ENCODE measurements at places on chromosomes 12 and 14.

DNA sequence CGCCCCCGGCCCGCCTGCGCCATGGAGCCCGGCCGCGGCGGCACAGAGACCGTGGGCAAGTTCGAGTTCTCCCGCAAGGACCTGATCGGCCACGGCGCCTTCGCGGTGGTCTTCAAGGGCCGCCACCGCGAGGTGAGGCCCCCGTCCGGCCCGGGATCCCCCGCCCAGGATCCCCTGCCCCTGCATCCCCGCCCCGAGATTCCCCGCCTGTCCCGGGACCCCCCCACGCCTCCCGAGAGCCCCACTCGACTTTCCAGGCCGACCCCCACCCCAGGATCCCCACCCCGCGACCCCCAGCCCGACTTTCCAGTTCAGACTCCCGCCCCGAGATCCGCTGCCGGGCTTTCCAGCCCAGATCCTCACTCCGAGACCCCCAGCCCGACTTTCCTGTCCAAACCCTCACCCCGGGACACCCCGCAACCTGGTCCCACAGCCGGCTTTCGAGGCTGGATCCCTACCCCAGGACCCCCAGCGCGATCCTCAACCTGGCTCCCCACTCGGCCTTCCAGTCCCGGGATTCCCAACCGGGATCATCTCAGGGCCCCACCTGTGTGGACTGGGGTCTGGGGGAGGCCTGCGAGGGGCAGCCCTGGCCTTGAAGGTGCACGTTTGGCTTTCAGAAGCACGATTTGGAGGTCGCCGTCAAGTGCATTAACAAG is 688 bp downstream of the ULK1 start:
- no peak for DNase-seq

- DNase-seq: no peak
Measured at GRCh38 chr12:25825446-25825845, 133.0 kb upstream of the RASSF8 start.

GRCh38 chr12:117010693-117011451 is 88.3 kb downstream of the TESC start:
- no peak for DNase-seq

- DNase-seq: no peak
Measured at GRCh38 chr14:65185829-65186228, 83.5 kb upstream of the MAX start.

DNA sequence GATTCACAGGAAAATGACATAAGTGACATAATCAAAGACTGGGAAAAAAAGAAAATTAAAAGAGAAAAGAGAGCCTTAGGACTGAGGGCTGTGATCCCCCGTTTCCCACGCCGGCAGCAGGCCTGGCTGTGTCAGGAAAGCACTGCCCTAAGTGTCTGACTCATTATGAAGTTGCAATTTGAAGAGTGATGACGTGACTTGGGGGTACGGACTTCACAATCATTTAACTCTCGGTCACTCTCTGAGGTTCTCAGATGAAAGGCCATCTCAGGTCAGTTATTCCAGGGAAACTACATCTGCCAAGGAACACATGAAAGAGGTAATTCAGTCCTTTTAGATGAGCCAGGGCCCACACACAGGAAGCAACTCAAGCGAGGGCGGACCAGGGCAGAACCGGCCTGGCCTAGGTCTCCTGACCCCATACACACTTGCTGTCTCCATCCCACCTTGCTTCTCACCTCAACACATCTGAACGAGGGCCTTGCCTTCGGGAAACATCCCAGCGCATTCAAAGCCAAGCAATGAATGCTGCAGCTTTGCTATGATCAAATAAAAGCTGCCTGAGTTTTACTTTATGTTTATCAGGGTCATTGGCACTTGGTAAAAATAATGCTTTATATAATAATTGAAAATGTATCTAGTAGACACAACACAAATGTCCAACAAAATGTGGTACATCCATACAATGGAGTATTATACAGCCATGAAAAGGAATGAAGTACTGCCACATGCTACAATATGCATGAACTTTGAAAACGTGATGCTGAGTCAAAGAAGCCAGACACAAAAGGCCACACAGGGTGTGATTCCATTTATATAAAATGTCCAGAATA is 2.7 kb downstream of the SSH1 start:
- DNase-seq: no peak

Data from NCI-H2171 (cell line).